ENCODE measurements at places on chromosomes 3 and 15.

DNA sequence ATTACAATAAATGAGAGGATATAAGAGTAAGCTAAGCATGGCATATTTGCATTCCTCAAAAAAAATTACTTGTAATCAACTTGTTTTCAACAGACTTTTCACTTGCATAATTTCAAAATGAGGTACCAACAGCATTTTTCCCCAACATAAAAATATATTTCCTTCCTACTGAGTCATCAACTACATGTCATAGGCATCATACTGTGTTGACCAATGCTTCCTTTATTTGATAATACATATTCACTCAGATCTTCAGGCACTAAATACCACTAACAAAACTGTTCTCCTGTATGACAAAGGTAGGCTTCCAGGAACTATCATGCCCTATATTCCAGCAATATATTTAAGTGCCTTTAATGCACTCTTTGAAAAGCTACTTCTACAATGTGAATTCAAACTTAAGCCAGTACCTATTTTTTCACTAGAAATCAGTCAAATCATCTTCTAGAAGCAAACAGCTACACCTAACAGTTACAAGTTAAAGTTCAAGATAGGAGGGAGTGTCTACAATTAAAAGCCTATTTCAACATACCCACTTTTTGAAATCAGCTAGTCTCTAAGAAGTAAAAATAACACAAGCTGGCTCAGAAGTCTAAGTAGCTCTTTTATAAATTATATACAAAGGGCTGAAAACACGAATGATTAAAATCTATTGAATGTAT is 11.3 kb downstream of the ADAM10 start:
- no peak for DNase-seq

GRCh38 chr15:100627789-100628395 is 25.5 kb downstream of the ASB7 start:
- peak; percentile 67 for DNase-seq

DNA sequence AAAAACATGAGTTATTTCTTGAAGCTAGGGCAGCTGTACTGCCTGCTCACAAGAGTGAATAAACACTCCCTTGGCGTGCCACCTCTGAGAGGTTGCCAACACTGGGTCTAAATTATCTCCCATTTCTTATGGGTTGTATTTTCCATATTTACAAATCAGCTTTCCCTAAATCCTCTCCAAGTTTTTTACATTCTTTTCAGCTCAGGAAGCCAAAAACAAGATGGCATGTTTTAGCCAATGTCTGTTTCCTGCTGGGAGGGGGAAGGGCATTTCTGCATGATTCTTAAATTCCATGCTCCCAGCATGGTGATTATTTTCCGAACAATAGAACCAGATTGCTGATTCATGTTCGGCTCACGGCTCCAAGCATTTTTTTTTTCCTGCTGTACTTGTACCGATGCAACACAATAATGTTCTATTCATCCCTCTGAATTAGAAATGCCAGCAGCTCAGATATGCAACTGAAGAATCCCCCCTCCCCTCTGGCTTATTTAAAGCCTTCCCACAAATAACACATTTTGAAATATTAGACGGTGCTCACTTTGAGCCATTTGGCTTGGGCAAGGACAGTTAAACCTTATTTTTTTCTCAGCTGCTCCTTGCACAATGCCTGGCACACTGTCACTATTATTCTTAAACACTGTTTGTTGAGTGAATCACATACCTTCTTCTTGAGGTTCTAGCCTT is 252.5 kb downstream of the THRB start:
- DNase-seq, result no peak

DNA sequence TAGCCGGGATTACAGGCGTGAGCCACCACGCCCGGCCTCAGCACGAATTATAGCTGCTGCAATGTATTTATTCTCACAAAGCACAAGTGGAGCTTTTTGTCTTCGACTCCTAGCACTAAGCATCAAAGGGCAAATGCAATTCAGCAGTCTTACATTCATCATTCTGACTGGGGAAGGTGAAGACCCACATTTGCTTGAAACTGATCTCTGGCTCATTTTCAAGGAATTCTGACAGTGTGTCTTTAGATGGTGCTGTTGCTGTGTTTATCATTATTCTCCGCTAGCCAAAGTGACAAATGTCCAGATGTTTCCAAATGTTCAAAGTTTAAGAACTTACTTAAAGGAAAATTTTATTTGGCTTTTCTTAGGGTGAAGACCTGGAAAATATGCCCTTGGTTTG is 55.9 kb downstream of the SGO1 start:
- peak; percentile 4 for DNase-seq

- DNase-seq, result no peak
Observed at GRCh38 chr15:74543583-74543982, 2.6 kb downstream of the ARID3B start.

- DNase-seq, result no peak
Observed at GRCh38 chr3:73709712-73710111, 85.0 kb upstream of the PDZRN3 start.

DNA sequence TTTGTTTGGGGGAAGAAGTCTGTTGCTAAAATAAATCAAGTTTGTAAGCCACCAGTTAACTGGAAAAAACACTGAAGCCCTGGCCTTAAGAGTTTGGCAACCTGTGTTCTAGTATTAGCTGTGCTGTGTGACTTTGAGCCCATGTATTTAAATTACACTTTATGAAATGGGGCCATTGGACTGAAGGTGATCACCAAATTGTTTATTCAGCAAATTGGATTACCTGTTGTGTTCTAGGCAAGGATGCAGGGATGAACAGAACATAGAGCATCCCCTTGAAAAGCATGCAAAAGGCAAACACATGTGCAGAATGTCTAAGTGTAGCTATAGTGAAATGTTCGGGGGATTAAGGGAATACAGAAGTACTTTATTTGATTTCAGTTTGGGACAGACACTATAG is 54.6 kb downstream of the TMOD3 start:
- no peak for DNase-seq
